ENCODE measurements at places on chromosomes 5 and 9.

GRCh38 chr9:133939171-133939785 lies 52.8 kb downstream of the VAV2 start:
- DNase-seq, result no peak

GRCh38 chr5:130978475-130978874 lies 186.6 kb downstream of the HINT1 start:
- no peak for DNase-seq

DNA sequence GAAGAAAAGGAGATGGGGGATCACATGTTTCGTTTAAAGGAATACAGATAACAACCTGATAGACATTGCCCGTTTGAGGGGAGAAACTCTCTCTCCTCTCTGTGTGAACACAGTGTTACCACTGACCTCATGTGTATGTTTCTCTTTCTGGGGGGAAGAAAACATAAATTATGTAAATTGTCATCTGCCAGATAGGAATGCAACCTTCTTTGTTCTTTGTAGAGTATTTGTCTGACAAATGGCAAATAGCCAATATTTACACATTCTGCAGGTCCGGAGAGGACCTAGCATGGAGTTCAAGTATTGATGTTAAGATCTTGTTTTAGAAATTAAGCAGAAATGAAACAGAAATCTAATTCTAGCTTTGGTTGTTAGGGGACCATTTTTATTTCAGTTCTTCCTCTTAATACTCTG lies 276.3 kb downstream of the SAXO1 start:
- DNase-seq, result no peak

GRCh38 chr9:136974817-136975535 lies 2.3 kb upstream of the PTGDS start:
- no peak for DNase-seq

GRCh38 chr5:53334431-53334941 lies 145.9 kb upstream of the FST start:
- DNase-seq, result no peak

- DNase-seq, result no peak
Measured at GRCh38 chr9:113995963-113996362, 82.1 kb downstream of the AMBP start.

- DNase-seq, result no peak
Measured at GRCh38 chr9:6153425-6153824, 62.2 kb upstream of the IL33 start.

DNA sequence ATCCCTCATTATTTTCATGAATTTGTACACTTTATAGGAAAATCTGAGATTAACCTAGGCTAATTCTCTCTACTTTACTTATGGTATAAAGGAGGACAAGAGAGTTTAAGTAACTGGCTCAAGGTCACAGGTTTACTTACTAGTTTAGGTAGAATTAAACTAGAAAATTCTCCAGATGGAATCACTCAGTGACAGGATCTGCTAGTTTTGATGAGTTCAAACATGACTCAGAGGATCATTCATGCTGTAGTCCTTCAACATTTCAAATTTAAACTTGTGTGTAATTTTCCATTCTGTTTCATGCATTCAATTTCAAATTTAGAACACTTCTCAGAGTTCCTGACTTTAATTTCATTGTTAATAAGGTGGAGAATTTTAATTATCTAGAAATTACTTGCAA lies 485.7 kb upstream of the TUSC1 start:
- DNase-seq, result no peak

DNA sequence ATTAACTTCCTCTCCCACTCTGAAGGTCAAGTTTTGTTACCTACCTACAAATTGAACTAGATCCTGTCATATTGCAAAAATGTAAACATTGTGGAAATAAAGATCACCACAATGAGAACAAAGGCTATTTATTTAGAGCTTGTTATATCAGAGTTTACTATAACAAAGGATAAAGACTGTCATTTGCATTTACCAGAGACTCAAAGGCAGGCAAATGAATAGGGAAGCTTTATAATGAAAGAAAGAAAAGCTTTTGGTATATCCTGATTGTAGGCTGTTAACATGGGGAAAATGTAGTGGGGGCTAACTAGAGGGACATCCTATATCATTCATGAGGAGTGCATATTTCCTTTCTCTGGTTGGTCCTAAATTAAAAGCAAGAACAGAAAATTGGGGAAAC lies 403.5 kb upstream of the TYRP1 start:
- no peak for DNase-seq

DNA sequence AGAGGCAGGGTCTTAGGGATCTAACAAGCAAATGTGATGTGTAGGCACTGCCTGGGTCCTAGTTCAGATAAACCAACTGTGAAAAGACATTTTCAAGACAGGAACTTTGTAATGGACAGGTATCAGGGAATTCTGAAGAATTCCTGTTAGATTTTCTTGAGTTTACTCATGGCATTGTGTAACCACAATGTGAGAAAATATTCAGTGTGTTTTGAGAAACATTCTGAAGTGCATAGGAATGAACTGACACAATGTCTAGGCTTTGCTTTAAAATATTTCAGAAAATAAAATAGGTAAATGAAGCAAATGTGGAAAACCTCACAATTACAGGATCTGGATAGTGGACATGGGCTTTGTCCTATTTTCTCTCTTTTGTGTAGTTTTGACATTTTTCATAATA lies 15.2 kb upstream of the AFAP1L1 start:
- DNase-seq, result no peak

GRCh38 chr5:94461131-94461530 lies 157.3 kb downstream of the KIAA0825 start:
- DNase-seq, result no peak

DNA sequence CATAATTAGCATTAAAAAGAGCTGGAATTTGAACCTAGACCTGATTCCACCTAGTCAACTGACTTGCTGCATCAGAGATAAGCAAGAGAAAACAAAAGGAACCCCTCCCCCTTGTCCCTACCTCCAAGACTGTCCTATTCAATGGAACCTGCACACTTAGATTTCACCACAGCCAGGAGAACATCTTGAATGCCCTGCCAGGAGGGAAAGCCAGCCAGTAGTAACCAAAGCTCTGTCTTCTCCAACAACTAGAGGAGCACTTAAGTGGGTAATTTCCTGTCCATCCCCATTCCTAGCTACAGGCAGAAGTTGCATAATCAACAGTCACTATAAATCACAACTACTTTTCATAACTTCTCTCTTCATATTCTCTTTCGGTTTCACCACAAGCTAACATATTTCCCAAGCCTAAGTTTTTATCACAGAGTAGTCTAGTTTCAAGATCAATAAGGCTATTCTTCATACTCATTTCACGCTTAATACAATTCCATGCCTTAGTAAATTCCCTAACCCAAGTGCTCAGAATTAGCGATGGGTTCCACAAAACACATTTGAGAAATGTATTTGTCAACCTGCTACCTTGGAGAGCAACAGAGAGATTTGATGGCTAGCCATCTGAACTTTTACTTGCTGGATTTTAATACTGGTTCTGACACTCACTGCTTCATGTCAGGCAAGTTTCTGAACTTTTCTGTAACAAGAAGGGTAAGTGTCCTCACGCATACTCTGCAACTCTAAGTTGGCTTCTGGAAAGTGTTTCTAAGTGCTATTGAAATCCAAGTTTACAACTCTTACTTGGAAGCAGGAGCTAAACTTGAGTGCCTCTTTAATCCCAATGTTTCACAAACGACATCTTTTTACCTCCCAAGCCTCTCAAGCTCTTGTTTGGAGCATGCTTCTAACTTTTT lies 2.0 kb downstream of the DENND1A start:
- DNase-seq, result no peak

- DNase-seq, result no peak
Measured at GRCh38 chr9:77475641-77476473, 172.3 kb downstream of the GNA14 start.

GRCh38 chr9:8857926-8858595 lies 1058.5 kb upstream of the DMAC1 start:
- no peak for DNase-seq

Measured in LNCaP clone FGC (cell line).